A172 (cell line): ENCODE measurements at places on chromosomes 5 and 9.
A peak's percentile ranks its signal among the peaks of the same experiment; 100 is the strongest.

DNA sequence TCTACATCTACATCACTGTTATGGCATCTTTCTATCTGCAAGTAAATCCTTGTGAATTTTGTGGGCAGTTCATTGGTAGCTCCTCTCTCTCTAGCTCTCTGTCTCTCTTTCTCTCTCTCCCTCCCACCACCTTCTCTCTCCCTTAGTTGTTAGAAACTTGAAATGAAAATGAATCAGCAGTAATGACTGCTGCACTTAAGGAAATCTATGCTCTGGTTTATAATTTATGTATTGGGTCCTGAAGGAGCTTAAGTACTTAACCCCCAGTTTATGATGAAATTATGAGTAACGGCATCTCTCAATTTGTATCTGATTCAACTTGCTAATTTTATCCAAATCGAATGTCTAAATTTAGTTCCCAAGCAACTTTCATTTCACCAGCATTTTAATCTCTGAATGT, 52.0 kb upstream of the PTGER4 start:
- no peak for DNase-seq

GRCh38 chr5:28580616-28581015, 1542.2 kb upstream of the CDH9 start:
- peak; percentile 42 for DNase-seq

DNA sequence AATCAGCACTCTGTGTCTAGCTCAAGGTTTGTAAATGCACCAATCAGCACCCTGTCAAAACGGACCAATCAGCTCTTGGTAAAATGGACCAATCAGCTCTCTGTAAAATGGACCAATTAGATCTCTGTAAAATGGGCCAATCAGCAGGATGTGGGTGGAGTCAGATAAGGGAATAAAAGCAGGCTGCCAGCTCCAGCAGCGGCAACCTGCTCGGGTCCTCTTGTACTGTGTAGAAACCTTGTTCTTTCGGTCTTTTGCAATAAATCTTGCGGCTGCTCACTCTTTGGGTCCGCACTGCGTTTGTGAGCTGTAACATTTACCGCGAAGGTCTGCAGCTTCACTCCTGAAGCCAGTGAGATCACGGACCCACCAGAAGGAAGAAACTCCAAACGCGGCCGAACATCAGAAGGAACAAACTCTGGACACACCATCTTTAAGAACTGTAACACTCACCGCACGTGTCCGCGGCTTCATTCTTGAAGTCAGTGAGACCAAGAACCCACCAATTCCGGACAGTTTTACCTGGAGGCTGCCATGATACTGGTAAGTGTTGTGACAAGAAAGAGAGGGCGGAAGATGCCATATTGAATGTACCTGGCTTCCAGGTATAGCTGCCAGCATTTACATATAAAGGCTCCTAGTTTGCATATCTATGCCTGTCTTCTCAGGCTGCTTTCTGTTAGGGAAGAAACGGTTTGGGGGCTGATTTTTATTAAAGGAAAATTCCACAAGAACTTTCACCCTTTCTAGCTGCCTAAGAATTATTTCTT, 758.5 kb upstream of the CTNND2 start:
- no peak for DNase-seq

- DNase-seq, result no peak
These were observed 593 bp downstream of the GM2A start for GRCh38 chr5:151253605-151253950.

DNA sequence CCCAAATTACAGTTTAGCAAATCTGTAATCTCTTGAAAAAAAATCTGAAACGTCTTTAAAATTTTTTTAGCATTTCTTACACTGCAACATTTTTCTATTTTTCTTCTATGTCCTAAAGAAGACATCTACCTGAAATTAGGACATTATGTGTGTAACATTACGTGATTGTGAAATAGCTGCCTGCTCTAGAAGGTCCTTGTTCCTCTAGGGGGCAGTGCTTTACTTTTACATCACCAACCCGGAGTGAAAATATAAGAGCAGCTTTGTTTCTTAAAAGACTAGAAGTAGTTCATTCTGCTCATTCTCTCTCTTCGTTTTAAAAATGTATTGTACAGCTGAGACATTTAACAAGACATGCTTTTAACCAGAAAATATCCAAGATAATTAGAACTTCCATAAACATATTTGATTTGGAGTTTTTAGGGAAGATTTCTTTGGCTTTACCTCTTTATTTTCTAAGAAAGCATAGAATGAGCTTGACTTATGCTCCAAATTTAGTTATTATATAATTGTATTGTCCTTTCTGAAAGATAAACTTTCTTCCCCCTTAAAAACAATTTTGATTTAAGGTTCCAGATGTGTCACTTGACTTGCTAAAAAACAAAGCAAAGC, 48.1 kb upstream of the RIOK2 start:
- peak; percentile 72 for DNase-seq

DNA sequence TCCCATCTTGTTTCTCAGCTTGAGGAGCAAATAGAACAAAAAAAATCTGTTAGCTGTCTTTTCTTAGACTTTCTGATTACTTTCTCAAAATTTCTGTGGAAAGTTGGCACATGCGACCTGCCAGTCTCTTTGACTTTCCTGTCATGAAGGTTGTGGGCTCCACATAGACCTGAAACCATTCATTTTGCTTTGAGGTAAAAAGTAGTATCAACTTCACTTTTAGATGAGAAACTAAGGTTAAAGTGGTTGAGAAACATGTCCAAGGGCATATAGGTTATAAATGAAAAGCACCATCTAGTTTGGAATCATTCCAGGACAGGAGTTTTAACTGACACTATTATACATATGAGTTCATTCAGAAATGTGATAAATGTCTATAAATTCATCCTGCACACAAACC, 42.7 kb downstream of the ST8SIA4 start:
- DNase-seq, result no peak

GRCh38 chr5:74185599-74185998, 454.9 kb downstream of the ENC1 start:
- DNase-seq, result no peak
